ENCODE measurements at places on chromosomes 3 and 15. TPM values are rescaled to one million over a fixed set of nuclear protein-coding genes. Genes with fewer than 3 reads are reported as not detected.

DNA sequence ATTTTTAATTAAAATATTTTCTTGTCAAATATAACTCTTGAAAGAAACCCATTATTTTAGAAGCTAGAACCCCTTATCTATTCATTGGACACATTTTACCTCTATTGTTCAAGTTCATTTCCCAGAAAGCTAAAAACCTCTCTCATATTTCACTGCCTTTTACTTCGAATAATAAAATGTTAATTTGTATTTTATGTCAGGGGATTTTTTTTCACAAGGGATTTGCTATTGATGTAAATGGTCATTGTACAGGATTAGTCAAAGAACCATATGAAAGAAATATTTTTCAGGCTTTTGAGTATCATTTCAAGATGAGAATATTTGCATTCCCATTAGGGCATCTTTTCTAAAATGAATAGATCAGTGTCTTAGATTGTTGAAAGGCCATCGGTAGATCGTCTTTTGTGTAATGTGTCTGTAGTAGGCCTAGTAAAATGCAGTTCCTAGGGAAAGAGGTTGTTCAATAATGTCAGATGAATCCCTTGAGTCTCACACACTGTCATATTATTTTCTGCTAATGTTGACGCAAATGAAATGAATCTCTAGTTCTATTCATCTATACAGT is 114.5 kb downstream of the ROBO1 start:
- DNase-seq, result no peak

The HIGD2B gene
- total RNA-seq, result not detected

The MYO5C gene
- total RNA-seq, result 16.5 TPM

The SIN3A gene
- 16.8 TPM for total RNA-seq

GRCh38 chr3:81550415-81550814 is 211.0 kb downstream of the GBE1 start:
- no peak for DNase-seq

The MAPKAPK3 gene
- total RNA-seq, result 23.4 TPM

The SH3GL3 gene
- 1.4 TPM for total RNA-seq

GRCh38 chr15:78263351-78263781 is 996 bp upstream of the DNAJA4 start:
- no peak for DNase-seq

DNA sequence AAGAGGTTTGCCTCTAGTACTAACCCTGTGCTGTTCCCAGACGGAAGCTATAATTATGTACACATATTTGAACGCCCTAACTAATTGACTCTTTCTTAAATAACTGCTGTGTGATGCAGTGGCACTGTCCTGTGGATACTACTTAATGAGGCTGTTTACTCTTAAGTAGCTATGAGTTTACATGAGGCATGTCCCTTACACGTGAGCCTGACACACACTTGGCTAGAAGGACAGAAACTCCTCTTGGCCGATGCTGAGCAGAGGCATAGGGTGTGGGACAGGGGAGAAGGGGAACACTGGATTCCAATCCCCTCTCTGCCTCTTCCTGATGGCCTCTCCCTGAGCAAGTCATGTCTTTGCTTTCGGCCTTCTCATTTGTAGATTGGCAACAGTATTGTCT is 21.9 kb downstream of the EHD4 start:
- no peak for DNase-seq

DNA sequence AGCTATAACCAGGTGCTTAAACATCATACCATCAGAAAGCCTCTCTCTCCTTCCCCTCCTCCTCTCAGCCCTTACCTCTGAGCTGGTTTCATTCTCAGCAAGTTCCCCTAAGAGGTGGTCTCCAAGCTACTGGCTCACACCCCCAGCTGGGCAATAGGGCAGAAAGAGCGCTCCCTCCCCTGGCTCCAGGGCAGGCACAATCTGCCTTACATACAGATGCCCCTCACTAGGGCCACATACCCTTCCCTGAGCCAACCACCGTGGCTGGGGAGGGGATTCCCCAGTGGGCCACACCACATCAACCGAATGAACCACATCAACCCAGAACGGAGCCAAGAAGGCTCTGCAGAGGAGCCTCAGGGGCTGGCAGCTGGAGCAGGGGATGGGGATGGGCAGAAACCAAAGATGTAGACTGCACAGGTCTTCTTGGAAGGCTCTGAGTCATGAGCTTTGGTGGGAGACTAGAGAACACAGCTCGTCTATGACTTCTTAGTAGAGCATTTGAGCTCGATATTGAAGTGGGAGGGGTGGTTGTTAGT is 4.6 kb upstream of the FBLN2 start:
- peak; percentile 73 for DNase-seq

- DNase-seq, result no peak
These were observed 38.5 kb upstream of the DUSP7 start for GRCh38 chr3:52094571-52095485.

- no peak for DNase-seq
These were observed 197.3 kb upstream of the IL12A start for GRCh38 chr3:159791336-159791735.

GRCh38 chr3:11567516-11568467 is 75.9 kb downstream of the VGLL4 start:
- peak; percentile 91 for DNase-seq

DNA sequence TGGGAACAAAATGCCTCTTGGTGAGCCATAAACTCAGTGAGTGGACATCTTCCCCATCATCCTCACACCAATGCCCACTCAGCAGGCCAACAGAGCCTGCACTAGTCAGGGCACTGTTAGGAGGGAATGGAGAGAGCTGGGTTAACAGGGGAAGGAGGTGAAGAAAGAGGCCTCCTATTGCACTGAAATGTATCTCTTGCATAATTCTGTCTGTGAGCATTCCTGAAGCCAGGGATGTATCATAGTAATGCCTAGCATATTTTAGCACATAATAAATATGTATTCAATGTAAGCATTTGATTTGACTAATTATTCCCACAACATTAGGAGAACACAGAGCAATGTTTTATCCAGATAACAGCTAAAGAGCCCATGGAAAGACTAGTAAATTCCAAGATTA is 81.2 kb downstream of the ANO10 start:
- DNase-seq, result no peak

GRCh38 chr3:24128199-24129005 is 183.3 kb downstream of the NR1D2 start:
- peak; percentile 6 for DNase-seq

DNA sequence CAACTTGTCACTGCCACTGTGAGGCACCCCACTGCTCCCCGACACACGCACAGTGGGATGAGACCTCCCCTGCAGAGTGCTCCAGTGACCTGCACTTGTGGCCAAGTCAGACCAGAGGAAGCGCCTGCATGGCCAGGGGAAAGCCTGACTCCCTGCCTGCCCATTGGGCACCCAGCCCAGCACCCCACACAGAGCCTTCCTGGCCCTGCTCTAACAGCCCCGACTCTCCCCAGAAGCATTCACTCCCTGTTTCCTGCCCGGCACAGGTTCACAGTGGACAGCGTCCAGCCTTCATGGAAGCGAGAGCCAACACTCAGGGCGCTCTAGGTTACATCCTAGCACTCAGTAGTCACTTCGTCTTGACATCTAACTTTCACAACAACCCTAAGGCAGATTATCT is 27.8 kb downstream of the RBPMS2 start:
- no peak for DNase-seq

The DTWD1 gene
- total RNA-seq, result 31.9 TPM

- peak; percentile 51 for DNase-seq
These were observed 6.5 kb downstream of the DAG1 start for GRCh38 chr3:49476563-49476962.

The GXYLT2 gene
- total RNA-seq, result 3.7 TPM

Data from Daoy (cell line).